Foreskin keratinocyte (primary cell): ENCODE measurements at places on chromosomes 7 and 10.

GRCh38 chr10:5317547-5318107 lies 47.1 kb upstream of the UCN3 start:
- DNase-seq, result peak; percentile 96

GRCh38 chr10:132418527-132419416 lies 21.8 kb downstream of the PWWP2B start:
- DNase-seq, result peak; percentile 42

DNA sequence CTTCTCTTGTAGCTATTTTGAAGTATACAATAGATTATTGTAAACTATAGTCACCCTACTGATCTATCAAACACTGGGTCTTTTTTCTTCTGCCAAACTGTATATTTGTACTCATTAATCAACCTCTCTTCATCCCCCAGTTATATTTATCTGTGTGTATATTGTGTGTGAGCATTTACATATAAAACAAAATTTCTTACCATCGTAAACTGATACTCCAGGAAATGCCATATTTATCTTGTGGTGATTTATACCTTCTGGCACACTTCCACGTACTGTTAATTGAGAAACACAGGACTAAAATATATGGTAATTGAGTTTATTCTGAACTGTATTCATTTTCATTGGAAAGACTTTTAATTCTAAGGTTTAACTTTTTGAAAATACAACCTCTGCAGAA lies 18.9 kb downstream of the ANLN start:
- DNase-seq, result no peak

- no peak for DNase-seq
Measured at GRCh38 chr10:97494151-97494550, 4.1 kb downstream of the MMS19 start.

- no peak for DNase-seq
Measured at GRCh38 chr7:4725014-4725849, 43.1 kb downstream of the FOXK1 start.

- DNase-seq, result no peak
Measured at GRCh38 chr7:70360557-70360956, 762.3 kb downstream of the AUTS2 start.

DNA sequence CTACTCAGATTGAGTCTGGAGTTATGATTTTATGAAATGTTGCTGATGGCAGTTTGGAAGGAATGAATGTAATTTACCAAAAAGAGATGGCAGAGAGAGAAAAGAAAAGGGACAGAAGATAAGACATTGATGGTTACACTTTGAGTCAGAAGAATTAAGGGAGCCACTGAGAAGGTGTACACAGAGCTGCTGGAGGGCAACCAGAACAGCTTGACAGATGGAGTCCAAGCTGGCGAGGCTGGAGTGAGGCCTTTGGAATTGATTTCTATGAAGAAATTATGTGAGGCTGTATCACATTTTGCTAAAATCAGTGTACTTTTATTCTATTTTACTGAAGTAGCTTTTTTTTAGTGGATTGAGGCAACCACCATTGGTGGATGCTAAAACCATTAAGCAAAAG lies 740.5 kb downstream of the REEP3 start:
- no peak for DNase-seq
